Substantia nigra (tissue), 51 donors: ENCODE measurements at places on chromosomes 16 and 17.

DNA sequence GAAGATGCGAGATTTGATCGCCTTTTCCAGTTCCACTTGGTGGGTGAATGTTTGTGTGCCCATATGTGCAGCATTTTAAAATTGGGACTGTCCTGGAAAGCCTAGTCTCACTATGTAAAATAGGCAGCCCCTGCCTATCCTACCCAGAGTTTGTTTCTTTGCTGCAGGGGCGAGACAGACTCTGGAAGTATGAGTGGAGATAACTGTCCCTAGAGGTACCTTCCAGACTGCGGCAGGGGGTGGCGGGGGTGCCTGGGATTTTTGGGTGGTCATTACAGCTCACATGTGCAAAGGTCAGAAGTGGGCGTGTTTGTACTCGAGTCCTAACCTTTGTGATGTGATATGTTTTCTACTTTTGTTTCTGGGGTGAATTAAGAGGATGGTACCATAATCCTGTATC, 36.6 kb downstream of the MPRIP start:
- DNase-seq, result no peak

GRCh38 chr17:28950752-28951427, 428 bp downstream of the PHF12 start:
- DNase-seq, result no peak

- no peak for DNase-seq
Measured at GRCh38 chr16:28158136-28158535, 53.6 kb downstream of the XPO6 start.

DNA sequence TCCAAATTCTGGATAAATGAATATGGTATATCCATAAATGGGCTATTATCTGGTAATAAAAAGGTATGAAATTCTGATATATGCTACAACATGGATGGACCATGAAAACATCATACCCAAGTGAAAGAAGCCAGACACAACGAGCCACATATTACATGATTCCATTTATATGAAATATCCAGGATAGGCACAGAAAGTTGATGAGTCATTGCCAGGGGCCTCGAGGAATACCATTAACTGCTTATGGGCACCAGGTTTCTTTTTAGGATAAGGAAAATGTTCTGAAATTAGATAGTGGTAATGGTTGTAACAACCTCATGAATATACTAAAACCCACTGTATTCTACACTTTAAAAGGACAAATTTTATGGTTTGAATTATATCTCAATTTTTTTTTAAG, 123.2 kb downstream of the PITPNC1 start:
- no peak for DNase-seq

DNA sequence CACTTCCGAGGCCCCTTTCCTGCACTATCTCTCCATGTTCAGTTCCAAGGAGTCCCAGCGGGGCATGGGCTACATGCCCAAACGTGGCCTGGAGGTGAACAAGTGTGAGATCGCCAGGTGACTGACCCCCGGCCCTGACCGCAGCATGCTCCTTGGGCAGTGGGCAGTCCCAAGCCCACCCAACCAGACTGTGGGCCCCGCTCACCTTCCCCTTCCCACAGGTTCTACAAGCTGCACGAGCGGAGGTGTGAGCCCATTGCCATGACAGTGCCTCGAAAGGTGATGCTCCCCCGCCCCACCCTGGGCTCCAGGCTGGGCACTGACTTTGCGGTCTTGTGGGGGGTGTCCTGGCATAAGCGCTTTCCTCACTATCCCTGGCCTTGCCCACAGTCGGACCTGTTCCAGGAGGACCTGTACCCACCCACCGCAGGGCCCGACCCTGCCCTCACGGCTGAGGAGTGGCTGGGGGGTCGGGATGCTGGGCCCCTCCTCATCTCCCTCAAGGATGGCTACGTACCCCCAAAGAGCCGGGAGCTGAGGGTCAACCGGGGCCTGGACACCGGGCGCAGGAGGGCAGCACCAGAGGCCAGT, 4.7 kb downstream of the CORO1A start:
- DNase-seq, result peak; percentile 19

- peak; percentile 47 for DNase-seq
Measured at GRCh38 chr16:22188595-22189442, 17.3 kb upstream of the EEF2K start.

DNA sequence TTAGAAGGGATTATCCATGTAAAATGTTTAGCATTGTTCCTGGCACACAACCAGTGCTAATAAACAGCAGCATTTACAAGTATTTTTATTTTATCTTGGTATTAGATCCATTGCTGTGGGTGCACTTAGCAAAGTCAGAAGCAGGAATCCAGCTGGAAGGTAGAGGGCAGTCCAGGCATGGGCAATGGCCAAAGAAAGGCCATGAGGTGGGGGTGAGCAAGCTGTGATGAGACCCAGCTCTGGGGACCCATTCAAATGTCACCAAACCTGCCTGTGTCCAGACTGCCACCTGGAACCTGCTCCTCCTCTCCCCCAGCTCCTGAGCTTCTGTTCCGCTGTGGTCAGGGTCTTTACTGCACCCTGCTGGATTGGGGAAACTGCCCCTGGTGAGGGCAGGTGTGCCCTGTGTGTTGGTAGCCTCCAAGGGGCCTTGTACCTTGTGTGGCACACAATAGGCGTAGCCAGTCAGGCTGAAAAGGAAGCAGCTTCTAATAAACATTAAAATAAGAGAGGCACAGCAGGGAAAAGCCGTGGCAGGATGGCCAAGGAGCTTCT, 118.0 kb upstream of the CRHR1 start:
- DNase-seq, result no peak

DNA sequence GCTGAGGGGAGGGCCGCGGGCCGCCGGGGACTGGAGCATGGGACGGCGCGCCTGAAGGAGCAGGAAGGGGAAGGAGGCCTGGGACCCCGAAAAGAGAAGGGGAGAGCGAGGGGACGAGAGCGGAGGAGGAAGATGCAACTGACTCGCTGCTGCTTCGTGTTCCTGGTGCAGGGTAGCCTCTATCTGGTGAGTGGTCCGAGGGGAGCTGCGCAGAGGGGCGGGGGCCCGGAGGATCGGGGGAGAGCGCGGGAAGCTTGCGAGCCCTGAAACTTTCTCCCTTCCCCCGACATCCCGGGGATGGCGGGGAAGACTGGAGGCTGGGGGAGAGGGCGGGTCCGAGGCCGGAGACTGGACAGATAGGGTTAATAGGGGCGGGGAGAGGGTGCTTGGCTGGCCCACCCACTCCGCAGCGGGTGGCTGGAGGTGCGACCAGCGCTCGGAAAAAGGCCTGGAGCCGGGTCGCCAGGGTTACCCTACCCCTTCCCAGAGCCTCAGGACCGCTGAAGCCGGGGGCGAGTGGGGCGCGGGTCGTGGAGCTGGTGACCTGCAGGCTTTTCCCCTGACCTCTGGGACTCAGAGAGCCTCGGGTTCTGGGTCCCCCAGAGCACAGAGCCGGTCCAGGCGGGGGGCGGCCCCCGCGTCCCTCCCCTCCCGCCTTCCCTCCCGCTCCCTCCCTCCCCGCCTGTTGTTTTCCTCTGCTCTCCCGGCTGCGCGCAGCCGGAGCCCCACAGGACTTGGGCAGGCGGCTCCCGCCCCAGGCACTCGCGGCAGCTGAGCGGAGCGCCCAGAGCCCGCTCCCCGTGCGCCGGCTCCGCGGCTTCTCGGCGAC, 631 bp downstream of the NXPH3 start:
- DNase-seq, result no peak

DNA sequence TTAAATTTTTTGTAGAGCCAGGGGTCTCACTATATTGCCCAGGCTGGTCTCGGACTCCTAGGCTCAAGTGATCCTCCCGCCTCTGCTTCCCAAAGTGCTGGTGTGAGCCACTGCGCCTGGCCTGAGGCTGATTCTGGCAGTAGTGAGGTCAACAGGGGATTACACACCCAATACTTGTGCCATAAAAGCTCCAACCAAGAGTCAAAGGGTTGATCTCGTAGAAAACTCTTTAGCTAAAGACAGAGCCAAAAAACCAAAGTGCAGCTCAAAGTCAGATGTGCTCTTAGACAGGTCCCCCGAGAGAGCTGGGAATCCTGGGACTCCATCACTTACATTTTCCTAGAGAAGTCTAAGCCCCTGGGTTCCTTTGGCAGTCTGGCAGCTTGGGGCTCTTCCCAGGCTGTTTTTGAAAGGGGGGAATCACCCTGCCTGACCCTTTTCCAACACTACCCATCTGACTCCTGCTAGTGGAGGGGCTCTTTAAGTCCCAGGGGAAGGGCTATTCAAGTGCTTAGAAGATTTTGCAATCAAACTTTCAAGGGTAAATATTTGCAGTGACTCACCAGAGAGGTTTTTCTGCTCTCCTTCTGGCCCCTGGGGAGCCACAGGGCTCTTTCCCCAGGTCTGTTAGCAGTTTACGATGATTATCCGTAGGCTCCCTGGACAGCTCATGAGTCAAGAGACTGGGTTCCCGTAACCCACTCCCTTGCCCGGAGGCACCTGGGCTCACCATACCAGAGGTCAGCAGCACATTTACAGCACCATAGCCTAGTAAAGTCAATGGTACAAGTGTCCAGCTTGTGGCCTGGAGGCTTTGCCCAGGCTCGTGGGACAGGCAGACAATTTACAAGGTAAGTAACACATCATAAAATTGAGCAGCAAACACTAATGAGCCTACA, 408.7 kb downstream of the SLC39A11 start:
- no peak for DNase-seq

- no peak for DNase-seq
Measured at GRCh38 chr17:15498107-15498506, 30.7 kb upstream of the CDRT4 start.

- no peak for DNase-seq
Measured at GRCh38 chr17:75096082-75096625, 8.4 kb downstream of the SLC16A5 start.

GRCh38 chr17:2406903-2407790, 6.3 kb upstream of the MNT start:
- no peak for DNase-seq

- peak; percentile 18 for DNase-seq
Measured at GRCh38 chr16:27748868-27749546, 199.1 kb downstream of the KATNIP start.

- DNase-seq, result no peak
Measured at GRCh38 chr16:61797296-61797795, 238.9 kb downstream of the CDH8 start.

- no peak for DNase-seq
Measured at GRCh38 chr16:77219437-77219836, 20.2 kb downstream of the SYCE1L start.

GRCh38 chr16:28923231-28923587, 1.8 kb downstream of the RABEP2 start:
- DNase-seq, result no peak

GRCh38 chr16:67697422-67698185, 21.5 kb downstream of the GFOD2 start:
- DNase-seq, result no peak

- peak; percentile 60 for DNase-seq
Measured at GRCh38 chr16:87278191-87279093, 38.8 kb downstream of the C16orf95 start.

DNA sequence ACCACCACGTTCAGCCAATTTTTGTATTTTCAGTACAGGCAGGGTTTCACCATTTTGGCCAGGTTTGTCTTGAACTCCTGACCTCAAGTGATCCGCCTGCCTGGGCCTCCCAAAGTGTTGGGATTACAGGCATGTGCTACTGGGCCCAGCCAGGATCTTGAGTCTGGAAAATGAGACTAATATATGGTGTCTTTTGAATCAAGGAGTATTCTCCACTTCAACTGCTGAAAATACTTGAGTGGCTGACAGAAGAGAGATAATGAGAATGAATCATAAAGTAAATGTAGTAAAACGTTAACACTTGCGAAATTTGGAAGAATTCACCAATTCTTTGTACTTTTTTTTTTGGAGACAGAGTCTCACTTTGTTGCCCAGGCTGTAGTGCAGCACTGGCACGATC, 16.6 kb downstream of the SMYD4 start:
- no peak for DNase-seq

- no peak for DNase-seq
Measured at GRCh38 chr17:40697297-40697696, 6.3 kb downstream of the KRT24 start.

DNA sequence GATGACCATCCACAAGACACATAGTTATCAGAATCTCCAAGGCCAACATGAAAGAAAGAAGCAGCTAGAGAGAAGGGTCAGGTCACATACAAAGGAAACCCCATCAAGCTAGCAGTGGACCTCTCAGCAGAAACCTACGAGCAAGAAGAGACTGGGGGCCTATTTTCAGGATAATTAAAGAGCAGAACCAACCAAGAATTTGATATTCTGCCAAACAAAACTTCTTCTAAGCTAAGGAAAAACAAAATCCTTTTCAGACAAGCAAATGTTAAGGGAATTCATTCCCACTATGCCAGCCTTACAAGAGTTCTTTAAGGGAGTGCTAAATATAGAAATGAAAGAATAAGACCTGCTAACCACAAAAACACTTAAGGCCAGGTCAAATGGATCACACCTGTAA, 47.8 kb downstream of the ITFG1 start:
- no peak for DNase-seq

DNA sequence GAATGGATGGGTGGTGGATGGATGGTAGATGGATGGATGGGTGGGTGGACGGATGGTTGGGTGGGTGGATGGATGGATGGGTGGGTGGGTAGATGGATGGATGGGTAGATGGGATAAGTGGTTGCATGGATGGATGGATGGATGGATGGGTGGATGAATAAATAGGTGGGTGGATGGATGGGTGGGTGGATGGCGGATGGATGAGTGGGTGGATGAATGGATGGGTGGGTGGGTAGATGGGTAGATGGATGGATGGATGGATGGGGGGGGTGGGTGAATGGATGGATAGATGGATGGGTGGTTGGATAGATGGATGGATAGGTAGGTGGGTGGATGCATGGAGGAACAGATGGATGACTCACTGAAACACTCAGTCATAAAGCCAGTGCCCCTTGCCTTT, 51.0 kb upstream of the FASN start:
- no peak for DNase-seq

DNA sequence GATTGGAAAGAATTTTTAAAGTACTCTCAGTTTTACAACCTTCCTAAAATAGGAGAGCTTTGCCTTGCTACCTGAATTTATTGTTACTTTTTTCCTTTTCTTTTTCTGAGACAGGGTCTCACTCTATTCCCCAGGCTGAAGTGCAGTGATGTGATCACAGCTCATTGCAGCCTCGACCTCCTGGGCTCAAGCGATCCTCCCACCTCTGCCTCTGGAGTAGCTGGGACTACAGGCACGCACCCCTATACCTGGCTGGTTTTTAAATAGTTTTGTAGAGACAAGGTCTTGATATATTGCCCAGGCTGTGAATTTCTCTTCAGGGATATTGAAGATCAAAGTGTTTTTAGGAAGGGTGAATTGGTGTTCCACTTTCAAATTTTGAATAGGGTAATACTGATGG, 3.8 kb downstream of the MPV17L start:
- no peak for DNase-seq

DNA sequence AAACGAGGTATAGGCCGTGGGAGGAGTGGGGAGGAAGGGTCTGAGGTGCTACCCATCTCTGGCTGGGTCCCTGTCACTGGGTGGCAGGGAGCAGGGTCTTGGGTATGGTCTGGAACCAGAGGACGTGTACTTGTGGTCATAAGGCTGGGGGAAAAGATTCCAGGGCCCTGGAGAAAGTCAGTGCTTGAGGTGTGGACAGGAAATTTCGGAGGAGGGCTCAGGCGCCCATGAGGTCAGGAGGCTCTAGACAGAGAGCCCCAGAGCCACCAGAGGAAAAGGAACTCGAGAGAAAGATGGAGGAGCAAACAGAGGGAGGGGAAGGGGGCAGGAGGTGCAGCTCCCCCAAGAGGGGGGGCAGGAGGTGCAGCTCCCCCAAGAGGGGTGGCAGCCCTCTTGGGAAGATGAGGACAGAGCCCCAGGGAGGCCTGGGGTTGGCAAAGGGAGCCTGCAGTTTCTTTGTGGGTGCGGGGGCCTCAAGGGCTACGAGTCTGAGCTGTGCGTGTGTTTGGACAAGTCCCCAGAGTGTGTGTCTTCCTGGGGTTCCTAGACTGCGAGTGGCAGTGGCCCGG, 683 bp upstream of the SLC7A6 start:
- no peak for DNase-seq

GRCh38 chr17:60161598-60162330, 12.0 kb downstream of the CA4 start:
- no peak for DNase-seq
